Esophagus squamous epithelium (tissue), 5 donors: ENCODE measurements at places on chromosomes 3 and 15. TPM values are rescaled to one million over a fixed set of nuclear protein-coding genes. Genes with fewer than 3 reads are reported as not detected.

The RPSA gene
- total RNA-seq, result 1,687 TPM

The ISLR gene
- 0.91 TPM for total RNA-seq

The GAP43 gene
- 1.2 TPM for total RNA-seq

The PCOLCE2 gene
- 2.3 TPM for total RNA-seq

The SMCO1 gene
- total RNA-seq, result not detected

The EFCC1 gene
- 0.29 TPM for total RNA-seq

The MELTF gene
- total RNA-seq, result 5.9 TPM

The C2CD4B gene
- total RNA-seq, result 0.95 TPM

The HDC gene
- total RNA-seq, result 0.26 TPM

The TOPAZ1 gene
- not detected for total RNA-seq

The CCDC66 gene
- 32.6 TPM for total RNA-seq

The TGFBR2 gene
- total RNA-seq, result 76.1 TPM

The OSTN gene
- not detected for total RNA-seq

The NOX5 gene
- 0.19 TPM for total RNA-seq

The TRPM1 gene
- total RNA-seq, result not detected

The MUC20 gene
- 14.1 TPM for total RNA-seq

The ZDHHC19 gene
- total RNA-seq, result not detected

The ECE2 gene
- total RNA-seq, result not detected

The VPS39 gene
- 57.2 TPM for total RNA-seq

The FOXB1 gene
- not detected for total RNA-seq

The BCL2A1 gene
- total RNA-seq, result 2.7 TPM
